ENCODE measurements at places on chromosomes 1 and 21. TPM values are rescaled to one million over a fixed set of nuclear protein-coding genes. Genes with fewer than 3 reads are reported as not detected.
A peak's percentile ranks its signal among the peaks of the same experiment; 100 is the strongest.

The GBP5 gene
- 0.49 TPM for polyA plus RNA-seq

- no peak for DNase-seq
Measured at GRCh38 chr1:184020328-184020727, 17.2 kb downstream of the COLGALT2 start.

The SPRR2D gene
- 2.6 TPM for polyA plus RNA-seq

DNA sequence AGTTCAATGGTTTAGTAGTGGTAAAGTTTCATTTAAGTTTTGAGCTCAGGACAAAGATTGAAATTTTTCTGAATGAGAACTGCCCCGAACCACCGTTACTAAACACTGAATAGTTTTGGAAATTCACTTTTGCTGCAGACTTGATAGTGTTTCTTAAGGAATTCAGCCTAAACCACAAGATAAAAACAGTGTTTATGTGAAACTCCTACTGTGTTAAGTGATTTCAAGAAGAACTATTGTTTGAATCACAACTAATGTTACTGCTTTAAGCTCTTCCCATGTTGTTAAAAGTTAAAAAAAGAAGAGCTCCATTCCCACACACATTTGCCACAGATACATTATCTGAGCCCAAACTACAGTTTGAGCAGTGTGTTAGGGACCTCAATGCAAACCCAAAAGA lies 159.2 kb downstream of the DYRK1A start:
- no peak for DNase-seq

DNA sequence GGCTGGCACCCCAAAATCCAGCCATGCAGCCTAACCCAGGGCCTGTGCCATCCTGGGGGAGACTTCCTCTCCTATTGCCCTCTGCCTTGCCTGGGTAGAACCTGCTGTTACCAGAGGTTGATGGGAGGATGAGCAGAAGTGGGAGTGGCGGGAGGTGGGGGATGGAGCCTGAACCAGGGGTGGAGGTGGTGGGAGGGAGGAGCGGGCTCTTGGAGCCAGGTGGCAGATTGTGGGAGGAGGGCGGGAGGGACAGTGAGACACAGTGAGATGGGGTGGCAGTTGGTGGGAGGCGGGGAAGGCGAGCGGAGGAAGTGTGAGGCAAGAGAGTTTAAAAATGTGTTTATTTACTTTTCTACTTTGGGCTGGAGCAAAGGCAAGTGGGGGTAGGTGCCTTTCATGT lies 87.3 kb downstream of the KCNJ6 start:
- no peak for DNase-seq

DNA sequence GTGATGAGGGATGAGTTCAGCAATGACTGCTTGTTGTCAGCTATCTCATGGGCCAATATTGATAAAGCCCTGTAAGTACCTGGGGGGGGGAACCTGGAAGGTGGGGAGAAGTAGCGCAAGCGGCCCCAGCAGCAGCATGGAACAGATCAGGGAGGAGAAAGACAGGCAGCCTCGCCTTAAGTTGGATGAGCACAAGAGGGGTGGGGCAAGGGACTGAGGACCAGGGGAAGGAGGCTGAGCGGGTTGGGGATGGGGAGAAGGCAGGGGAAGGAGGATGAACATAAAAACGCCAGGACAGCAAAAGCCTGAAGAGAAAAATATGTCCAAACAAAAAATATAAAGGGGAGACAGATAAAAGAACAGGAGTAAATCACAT lies 70.6 kb downstream of the ALG14 start:
- DNase-seq = no peak

GRCh38 chr1:39818482-39818881 lies 29.8 kb upstream of the BMP8B start:
- DNase-seq = no peak

The IGSF9 gene
- polyA plus RNA-seq = 0.31 TPM

GRCh38 chr1:164770131-164770529 lies 211.1 kb downstream of the PBX1 start:
- DNase-seq = peak; percentile 25

GRCh38 chr1:37795340-37796125 lies 1.9 kb downstream of the MANEAL start:
- peak; percentile 88 for DNase-seq

DNA sequence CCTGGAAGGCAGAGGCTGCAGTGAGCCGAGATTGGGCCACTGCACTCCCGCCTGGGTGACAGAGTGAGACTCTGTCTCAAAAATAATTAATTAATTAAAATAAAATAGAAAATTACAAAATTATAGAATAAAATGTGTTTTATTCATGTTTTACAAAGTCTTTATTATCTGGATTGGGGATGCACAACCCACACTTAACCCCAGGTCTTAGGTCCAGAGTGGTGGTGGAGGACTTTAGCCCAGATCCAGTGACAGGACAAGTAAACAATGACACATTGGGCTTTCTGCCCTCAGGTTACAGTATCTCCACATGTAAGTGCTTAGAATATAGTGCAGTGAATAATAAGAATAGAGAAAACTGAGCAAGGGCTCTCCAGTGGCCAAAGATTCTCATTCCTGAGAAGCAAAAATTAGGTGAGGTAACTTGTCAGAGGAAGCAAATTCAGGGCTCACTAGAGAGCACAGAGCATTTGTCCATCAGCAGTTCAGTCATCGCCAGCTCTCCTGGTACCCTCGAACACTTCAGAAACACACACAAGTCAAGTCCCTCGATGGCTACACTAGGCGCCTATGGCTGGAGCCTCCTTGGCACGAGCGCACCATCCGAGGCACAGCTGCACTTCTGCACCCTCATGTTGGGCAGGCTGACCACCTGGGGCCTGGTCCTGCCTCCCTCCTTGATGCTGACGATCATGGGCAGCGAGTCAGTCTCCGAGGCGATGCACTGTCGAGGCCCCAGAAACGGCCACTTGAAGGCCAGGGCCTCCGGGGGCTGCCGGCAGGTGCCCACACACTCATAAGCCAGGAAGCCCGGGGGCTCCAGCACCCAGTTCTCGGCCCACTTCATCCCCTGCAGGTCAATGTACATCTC lies 2.6 kb downstream of the LEFTY1 start:
- no peak for DNase-seq

The CHRM3 gene
- polyA plus RNA-seq = not detected

DNA sequence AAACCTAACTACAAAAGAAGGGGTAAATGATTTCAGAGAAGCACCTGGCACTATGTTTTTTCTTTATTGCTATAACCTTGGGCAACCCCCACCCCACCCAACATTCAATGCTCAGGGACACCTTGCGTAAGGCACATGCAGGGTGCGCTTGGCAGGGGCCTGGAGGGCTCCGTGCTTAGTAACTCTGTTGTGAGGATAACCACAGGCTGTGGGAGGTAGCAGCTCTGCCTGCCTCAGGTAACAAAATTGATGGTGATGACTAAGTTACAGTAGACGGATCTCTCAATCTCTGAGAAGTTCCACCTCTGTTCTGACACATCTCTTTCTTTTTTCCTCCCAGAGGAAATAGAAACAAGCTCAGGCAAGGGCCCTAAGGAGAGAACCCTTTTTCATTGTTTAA lies 8.7 kb upstream of the CCN1 start:
- no peak for DNase-seq
